ENCODE measurements at places on chromosomes 5 and 9.
A peak's percentile ranks its signal among the peaks of the same experiment; 100 is the strongest.

GRCh38 chr5:115577741-115578140, 24.5 kb downstream of the TICAM2 start:
- DNase-seq = no peak

DNA sequence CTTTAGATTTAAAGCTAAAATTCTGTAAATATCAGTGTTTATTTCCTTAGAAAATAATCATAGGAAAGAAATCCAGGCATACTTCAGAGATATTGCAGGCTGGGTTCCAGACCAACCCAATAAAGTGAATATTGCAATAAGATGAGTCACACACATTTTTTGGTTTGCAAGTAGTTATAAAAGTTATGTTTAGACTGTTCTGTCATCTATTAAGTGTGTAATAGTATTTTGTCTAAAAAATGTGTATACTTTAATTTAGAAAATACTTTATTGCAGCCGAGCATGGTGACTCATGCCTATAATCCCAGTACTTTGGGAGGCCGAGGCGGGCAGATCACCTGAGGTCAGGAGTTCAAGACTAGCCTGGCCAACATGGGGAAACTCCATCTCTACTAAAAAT, 6.9 kb upstream of the RIC1 start:
- DNase-seq = no peak

GRCh38 chr5:78706381-78706780, 57.8 kb upstream of the LHFPL2 start:
- no peak for DNase-seq

GRCh38 chr5:123722451-123722850, 210.5 kb downstream of the CSNK1G3 start:
- DNase-seq = no peak

DNA sequence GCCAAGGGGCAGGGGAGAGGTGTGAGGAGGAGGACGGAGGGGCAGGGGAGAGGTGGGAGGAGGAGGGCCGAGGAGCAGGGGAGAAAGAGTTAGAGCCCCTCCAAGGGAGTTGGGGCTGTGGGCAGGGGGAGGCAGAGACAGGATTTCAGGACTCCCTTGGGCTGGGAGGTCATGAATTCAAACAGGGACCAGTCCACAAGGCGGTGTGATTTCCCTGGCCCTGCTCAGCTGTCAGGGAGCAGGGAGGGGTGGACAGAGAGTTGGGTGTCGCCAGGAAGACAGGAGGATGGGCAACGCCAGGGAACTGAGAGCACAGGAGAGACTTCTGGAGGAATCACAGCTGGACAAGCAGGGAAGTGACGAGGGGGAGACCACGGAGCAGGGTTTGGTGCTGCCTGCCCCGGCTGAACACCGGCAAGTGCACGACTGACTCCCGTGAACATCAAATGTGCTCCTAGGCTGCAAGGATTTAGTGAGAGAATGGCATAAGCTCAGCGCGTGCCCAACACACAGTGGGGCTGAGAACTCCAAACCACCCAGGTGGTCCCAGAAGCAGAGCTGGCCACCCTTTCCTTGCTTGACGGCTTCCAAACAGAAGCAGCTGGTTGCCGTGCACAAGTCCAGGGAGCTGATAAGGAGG, 17.8 kb upstream of the OLFM1 start:
- no peak for DNase-seq

- DNase-seq = no peak
Measured at GRCh38 chr9:131869348-131869747, 129.5 kb upstream of the RAPGEF1 start.

GRCh38 chr5:32319392-32319791, 6.7 kb upstream of the MTMR12 start:
- DNase-seq = no peak

GRCh38 chr9:133758228-133758627, 20.1 kb upstream of the SARDH start:
- DNase-seq = no peak

- DNase-seq = no peak
Measured at GRCh38 chr5:107126341-107126740, 544.4 kb downstream of the EFNA5 start.

GRCh38 chr5:59484618-59485017, 408.9 kb downstream of the PDE4D start:
- DNase-seq = peak; percentile 27

GRCh38 chr5:124650147-124650561, 96.3 kb downstream of the ZNF608 start:
- DNase-seq = no peak

- no peak for DNase-seq
Measured at GRCh38 chr5:162221910-162222309, 154.3 kb downstream of the GABRG2 start.

DNA sequence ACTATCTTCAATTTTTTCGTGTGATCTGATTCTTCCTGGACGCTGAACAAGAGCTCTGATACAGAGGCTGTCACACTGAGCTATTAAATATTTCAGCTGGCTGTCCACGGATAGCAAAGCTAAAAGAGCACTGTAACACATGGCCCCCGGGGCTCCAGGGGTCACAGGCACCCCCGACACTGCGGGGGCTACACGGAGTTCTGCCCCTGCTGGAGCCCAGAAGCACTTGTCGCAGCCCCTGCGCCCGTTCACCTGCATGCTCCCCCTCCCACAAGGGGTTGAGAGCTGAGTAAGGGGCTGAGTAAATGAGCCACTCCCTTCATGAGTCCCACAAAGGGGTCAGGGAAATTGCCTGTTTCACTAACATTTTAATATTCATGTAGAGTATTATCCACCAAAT, 316.3 kb downstream of the TMEM167A start:
- no peak for DNase-seq

DNA sequence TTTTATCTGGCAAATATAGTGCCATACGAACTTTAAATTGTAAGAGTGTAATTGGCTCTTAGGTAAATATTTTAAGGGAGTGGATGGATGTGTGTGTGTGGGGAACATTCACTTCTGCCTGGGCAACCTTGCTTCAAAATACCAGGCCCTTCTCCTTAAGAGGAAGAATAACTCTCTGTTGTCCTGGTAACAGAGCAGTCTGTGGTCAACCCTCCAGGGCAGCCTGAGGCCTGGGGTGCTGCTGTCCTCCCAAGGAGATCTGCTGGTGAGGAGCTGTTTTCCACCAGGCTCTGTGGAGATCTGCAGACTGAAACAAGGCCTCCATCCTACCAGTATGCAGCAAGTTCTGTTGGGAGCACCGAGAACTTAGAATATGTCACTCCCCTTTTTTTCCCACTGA, 325.2 kb downstream of the PSAT1 start:
- no peak for DNase-seq

DNA sequence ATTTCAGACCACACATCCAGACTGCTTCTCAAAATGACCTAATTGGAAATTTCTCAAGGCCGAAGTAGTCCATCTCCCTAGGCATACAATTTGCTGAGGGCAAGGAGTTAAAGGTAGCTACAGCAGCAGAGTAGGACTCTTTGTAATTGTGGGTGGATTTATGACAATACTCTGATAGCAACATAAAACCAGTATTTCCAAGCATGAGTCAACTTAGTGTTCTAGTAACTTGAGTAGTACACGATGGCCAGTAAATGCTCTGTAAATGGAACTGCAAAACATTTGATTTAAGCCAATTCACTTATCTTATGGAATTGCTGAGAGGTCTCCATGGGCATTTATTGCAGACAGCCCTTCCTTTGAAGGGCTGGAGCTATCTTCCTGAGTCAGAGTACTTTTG, 352.2 kb downstream of the PLK2 start:
- no peak for DNase-seq

DNA sequence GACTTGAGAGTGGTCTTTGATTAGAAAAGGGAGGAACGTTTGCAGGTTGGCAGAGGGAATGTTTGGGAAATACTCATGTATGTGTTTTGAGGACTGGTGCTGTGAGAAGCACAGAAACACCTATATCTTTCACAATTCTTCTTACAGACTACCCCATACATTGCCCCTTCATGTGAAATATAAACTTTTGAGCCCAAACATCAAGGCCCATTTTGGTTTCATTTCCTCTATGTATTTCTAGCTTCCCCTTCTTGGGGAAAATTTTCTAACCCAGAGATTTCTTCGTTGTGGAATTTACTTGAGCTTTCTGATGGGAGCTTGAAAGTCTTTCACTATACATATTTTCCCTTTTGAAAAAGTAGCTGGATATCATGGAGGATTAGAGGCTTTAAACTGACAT, 67.6 kb downstream of the FYB1 start:
- DNase-seq = no peak

- DNase-seq = no peak
Measured at GRCh38 chr5:151195622-151196021, 28.3 kb downstream of the CCDC69 start.

GRCh38 chr5:137688210-137688840, 47.6 kb downstream of the KLHL3 start:
- no peak for DNase-seq

GRCh38 chr9:7115606-7116005, 357.8 kb downstream of the KDM4C start:
- no peak for DNase-seq

DNA sequence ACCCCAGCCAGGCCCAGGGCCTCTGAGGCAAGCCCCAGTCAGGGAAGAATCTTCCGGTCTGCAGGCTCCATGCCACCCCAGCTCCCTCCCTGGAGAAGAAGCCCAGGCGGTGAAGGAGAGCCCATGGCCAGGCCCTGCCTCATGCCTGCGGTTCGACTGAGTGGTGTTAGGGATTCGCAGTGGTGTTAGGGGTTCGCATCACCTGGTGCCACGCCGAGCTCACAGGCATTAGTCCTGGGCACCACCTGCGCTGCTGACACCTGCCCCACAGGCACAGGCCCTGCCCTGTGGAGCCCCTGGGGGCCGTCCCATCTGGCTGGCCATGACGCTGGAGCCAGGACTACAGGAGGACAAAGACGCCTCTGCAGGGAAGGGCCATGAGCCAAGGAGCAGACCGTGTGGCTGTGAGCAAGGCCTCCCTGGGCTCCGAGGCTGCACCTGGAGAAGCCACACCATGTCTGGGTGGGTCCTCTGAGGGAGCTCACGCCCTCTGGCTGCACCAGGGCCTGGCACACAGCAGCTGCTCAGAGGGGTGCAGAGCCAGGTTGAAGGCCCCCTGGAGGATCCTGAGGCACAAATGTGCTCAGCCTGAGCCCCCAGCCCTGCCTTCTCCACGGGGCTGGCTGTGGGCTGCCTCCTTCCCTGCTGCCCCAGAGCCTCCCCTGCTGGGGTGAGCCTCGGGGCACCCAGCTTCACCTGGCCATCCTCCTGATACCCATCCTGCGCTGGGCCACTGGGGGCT, 27.6 kb upstream of the RNF130 start:
- DNase-seq = no peak

- no peak for DNase-seq
Measured at GRCh38 chr5:4640795-4641194, 499.3 kb upstream of the ADAMTS16 start.

Data from activated CD4-positive, alpha-beta T cell treated with anti-CD3 and anti-CD28 coated beads, Interleukin-2, amount 50 U/mL, for 16 hours (primary cell).